ENCODE measurements at places on chromosomes 16 and 17.

GRCh38 chr16:68985855-68986254 is 119.6 kb upstream of the HAS3 start:
- no peak for DNase-seq
- no peaks in the 10 kb centered on the region for H3K4me1 ChIP-seq
- peaks cover 8% of the 10 kb centered on the region for H3K36me3 ChIP-seq
- no peaks in the 10 kb centered on the region for H3K27me3 ChIP-seq

- no peaks in the 10 kb centered on the region for H3K36me3 ChIP-seq
- no peaks in the 10 kb centered on the region for H3K4me1 ChIP-seq
- no peak overlapping the region for H3K27ac ChIP-seq
- no peak overlapping the region for H3K4me3 ChIP-seq
- H3K27me3 ChIP-seq: no peaks in the 10 kb centered on the region
These were observed 306.5 kb upstream of the ZFHX3 start for GRCh38 chr16:73354434-73354833.

DNA sequence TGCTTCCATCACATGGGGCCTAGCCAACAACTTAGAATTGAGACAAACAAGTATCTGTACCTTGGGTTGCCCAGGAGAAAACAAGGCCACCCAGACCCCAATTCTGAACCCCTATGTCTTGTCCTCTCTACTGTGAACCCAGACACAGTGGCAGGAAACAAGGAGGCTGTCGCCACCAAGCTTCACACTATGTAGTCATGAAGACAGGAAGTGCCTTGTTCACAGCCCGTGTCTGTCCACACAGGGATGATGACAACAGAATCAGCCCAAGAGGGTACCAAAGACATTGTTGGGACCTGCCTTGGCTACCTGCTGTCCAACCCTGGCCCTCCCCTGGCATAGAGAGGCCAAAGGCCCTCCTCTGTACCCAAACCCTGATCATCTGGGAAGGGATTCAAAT is 84.8 kb downstream of the CDYL2 start:
- H3K27me3 ChIP-seq: no peaks in the 10 kb centered on the region
- H3K4me3 ChIP-seq: no peak overlapping the region
- no peaks in the 10 kb centered on the region for H3K36me3 ChIP-seq
- peak; percentile 46 for DNase-seq

DNA sequence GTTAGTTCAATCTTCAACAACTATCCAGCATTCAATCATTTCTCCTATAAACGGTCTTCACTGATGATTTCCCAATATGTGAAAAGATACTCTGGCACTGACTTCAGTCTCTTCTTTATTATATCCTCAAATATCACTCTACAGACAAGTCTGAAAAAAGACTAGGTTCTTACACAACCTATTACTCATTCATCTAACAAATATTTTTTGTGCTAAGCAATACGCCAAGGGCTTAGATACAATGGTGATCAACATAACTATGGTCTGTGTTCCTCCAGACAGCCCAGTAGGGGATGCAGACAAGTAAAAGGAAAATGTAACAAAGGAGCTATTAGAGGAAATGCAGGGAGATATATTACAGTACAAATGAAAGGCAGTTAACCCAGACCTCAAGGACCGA is 63.9 kb downstream of the MYO1D start:
- no peak for DNase-seq
- no peak overlapping the region for H3K27ac ChIP-seq
- no peaks in the 10 kb centered on the region for H3K27me3 ChIP-seq
- H3K36me3 ChIP-seq: no peaks in the 10 kb centered on the region

DNA sequence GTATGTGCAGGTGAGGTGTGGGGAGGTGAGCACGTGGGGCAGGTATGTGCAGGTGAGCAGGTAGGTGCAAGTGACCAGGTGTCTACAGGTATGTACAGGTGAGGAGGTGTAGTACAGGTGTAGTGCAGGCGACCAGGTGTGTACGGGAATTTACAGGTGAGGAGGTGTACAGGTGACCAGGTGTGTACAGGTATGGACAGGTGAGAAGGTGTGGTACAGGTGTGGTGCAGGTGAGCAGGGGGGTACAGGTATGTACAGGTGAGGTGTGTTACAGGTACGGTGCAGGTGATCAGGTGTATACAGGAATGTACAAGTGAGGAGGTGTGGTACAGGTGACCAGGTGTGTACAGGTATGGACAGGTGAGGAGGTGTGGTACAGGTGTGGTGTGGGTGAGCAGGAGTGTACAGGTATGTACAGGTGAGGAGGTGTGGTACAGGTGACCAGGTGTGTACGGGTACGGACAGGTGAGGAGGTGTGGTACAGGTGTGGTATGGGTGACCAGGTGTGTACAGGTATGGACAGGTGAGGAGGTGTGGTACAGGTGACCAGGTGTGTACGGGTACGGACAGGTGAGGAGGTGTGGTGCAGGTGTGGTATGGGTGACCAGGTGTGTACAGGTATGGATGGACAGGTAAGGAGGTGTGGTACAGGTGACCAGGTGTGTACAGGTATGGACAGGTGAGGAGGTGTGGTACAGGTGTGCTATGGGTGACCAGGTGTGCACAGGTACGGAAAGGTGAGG is 12.8 kb upstream of the DBNDD1 start:
- no peak overlapping the region for H3K4me3 ChIP-seq
- H3K27me3 ChIP-seq: no peaks in the 10 kb centered on the region
- DNase-seq: no peak
- no peak overlapping the region for H3K27ac ChIP-seq
- H3K4me1 ChIP-seq: no peaks in the 10 kb centered on the region

GRCh38 chr16:82900559-82900958 is 273.8 kb downstream of the CDH13 start:
- no peak overlapping the region for H3K27ac ChIP-seq
- H3K4me3 ChIP-seq: no peak overlapping the region
- no peaks in the 10 kb centered on the region for H3K36me3 ChIP-seq
- H3K4me1 ChIP-seq: no peaks in the 10 kb centered on the region
- no peaks in the 10 kb centered on the region for H3K27me3 ChIP-seq
- no peak for DNase-seq

DNA sequence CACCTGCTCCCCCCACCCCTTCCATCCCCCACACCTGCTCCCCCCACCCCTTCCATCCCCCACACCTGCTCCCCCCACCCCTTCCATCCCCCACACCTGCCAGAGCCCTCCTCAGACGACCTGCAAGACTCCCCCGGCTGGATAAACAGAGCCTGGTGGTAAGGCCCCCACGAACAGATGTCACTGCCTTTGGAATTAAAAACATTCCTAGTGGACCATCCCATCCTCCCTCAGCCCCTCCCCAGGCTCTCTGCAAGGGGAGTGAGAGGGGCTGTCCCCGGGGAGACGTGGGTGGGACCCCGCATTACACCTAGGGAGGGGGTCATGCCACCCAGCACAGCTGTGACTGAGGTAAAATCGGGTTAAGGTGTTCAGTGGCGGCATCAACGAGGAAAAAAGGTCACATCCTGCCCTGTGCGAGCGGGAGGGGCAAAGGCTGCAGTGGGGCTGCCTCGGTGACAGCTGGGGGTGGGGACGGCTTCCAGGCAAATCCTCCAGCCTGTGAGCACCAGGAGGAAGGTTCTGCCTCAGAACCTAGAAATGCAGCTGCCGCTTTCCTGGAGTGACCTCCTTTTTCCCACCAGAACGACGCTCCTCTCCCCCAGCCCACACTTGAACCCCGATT is 38.7 kb downstream of the TIMM22 start:
- H3K27ac ChIP-seq: no peak overlapping the region
- no peak overlapping the region for H3K4me3 ChIP-seq
- H3K36me3 ChIP-seq: peaks cover 44% of the 10 kb centered on the region
- peaks cover 5% of the 10 kb centered on the region for H3K4me1 ChIP-seq
- H3K27me3 ChIP-seq: no peaks in the 10 kb centered on the region

GRCh38 chr16:1496464-1496863 is 3.3 kb downstream of the TELO2 start:
- H3K36me3 ChIP-seq: peaks cover 45% of the 10 kb centered on the region
- no peak overlapping the region for H3K4me3 ChIP-seq
- H3K4me1 ChIP-seq: peaks cover 27% of the 10 kb centered on the region
- H3K27me3 ChIP-seq: no peaks in the 10 kb centered on the region
- no peak for DNase-seq

- no peak overlapping the region for H3K4me3 ChIP-seq
- peaks cover 5% of the 10 kb centered on the region for H3K36me3 ChIP-seq
- H3K27ac ChIP-seq: no peak overlapping the region
- no peaks in the 10 kb centered on the region for H3K4me1 ChIP-seq
- no peaks in the 10 kb centered on the region for H3K27me3 ChIP-seq
These were observed 21.4 kb upstream of the RNPS1 start for GRCh38 chr16:2289282-2289681.

DNA sequence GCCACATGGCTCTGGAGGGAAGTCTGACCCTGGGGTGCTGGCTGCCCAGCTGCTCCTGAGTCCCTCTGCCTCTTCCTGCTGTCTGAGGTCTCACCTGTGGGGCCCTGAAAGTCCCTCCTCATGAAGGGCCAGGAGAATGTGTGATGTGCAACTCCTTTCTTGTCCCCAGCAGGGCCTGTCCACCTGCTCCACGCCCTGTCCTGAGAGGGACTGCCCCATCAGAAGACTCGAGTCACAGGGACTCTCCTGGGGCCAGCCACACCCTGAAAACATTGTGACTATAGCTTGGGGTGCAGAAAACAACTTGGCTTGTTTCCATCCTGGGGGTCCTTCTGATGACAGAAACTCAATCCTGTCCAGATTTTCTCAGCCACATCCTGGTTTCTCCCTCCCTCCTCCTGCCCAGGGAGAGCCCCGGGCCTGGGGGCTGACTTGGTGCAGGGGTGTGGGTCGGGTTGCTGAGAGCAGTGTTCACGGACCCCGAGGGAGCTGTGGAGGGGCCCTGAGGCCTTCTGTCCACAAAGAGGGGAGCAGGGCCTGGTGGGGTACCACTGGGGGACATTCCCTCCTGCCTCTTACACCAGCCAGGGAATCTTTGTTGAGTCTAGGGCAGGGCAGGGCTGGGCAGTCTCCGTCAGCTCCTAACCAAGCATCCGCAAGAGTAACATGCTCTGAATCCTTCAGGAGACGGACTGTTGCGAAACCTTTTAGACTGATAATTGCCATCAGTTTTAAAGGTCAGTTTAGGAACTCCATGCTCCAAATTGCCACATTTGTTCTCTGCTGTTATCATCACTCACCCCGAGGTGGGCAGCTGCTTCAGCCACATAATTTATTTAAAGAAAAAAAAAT is 45.9 kb downstream of the NT5M start:
- H3K4me1 ChIP-seq: no peaks in the 10 kb centered on the region
- peaks cover 2% of the 10 kb centered on the region for H3K27me3 ChIP-seq
- H3K27ac ChIP-seq: no peak overlapping the region
- no peak for DNase-seq
- no peaks in the 10 kb centered on the region for H3K36me3 ChIP-seq

DNA sequence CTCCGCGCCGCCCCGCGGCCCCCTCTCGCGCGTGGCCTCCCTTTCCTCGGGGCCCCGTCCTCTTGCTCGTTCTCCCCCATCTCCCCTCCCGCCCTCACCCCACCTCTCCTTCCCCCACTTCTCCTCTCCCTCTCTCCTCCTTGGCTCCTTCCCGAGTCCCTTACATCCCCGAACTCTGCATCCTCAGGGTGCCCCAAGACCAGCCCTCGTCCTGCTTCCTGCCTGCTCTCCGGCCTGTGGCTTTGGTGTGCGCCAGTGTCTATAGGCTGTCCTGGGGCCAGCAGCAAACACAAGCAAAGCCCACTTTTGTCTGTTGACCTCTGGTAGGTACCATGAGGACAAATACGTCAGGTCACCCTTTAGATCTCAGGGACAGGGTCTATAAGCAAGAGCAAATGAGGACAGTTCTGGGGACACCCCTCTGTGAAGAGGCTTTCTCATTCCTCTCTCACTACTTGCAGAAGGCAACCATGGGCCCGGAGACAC is 284 bp upstream of the COPZ2 start:
- H3K4me3 ChIP-seq: peak overlapping the region; percentile 25
- H3K4me1 ChIP-seq: peaks cover 15% of the 10 kb centered on the region
- no peak for DNase-seq
- peaks cover 17% of the 10 kb centered on the region for H3K27me3 ChIP-seq
- H3K27ac ChIP-seq: no peak overlapping the region

GRCh38 chr16:12313902-12314621 is 337.5 kb downstream of the SNX29 start:
- no peak for DNase-seq
- H3K36me3 ChIP-seq: no peaks in the 10 kb centered on the region
- H3K27ac ChIP-seq: no peak overlapping the region

DNA sequence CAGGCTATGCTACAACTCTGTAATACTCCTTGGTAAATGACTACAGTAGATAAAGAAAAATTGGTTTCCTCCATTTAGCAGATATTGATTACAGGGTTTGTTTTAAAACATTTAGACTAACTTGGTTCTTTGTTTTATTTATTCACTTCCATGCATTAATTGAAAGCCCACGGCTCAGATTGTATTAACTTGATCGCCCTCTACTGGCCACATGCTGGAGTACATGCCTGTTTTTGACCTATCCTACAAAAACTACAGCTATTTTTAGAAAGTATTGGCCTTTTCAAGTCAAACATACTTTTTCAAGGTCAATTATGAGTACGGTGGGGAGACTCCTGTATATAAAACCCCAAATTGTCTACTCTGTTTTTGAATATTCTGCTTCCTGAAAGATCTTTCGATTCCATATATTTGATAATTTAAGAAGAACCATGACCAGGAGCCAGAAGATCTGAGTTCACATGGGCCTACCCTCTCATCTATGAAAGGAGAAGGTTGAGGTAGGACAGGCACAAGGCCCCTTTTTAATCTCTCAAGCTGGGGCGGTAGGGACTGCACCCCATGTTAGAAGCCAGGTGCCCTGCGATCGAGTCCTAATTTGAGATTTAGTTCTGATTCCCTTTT is 51.8 kb downstream of the CA10 start:
- no peak for DNase-seq
- no peaks in the 10 kb centered on the region for H3K36me3 ChIP-seq
- no peak overlapping the region for H3K27ac ChIP-seq
- H3K4me1 ChIP-seq: no peaks in the 10 kb centered on the region
- H3K4me3 ChIP-seq: no peak overlapping the region

DNA sequence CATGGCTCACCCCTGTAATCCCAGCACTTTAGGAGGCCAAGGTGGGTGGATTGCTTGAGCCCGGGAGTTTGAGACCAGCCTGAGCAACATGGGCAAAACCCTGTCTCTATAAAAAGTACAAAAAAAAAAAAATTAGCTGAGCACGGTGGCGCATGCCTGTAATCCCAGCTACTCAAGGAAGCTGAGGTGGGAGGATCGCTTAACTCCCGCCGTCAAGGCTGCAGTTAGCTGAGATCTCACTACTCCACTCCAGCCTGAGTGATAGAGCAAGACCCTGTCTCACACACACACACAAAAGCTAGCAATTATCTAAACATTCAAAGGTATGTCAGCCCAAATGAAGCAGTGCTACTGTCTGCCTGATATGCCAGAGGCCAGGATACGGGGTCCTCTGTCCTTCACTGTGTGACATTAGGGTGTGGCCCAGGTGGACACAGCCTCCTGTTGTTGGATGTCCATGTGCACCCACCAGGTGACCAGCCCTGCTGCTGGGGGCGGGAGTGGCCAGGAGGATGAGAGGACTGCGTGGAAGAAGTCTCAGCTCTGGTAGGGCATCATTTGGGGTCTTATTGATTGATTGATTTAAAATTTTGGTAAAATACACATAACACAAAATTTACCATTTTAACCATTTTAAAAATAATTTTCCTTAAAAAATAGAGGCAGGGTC is 3.9 kb downstream of the NLRC3 start:
- H3K27ac ChIP-seq: no peak overlapping the region
- no peak overlapping the region for H3K4me3 ChIP-seq
- no peak for DNase-seq

GRCh38 chr16:73143576-73144422 is 95.9 kb upstream of the ZFHX3 start:
- no peaks in the 10 kb centered on the region for H3K27me3 ChIP-seq
- no peaks in the 10 kb centered on the region for H3K36me3 ChIP-seq
- H3K27ac ChIP-seq: no peak overlapping the region
- H3K4me1 ChIP-seq: no peaks in the 10 kb centered on the region
- DNase-seq: no peak
- H3K4me3 ChIP-seq: no peak overlapping the region

GRCh38 chr17:691423-691822 is 23.2 kb downstream of the VPS53 start:
- H3K36me3 ChIP-seq: peaks cover 64% of the 10 kb centered on the region
- no peak for DNase-seq
- H3K4me3 ChIP-seq: no peak overlapping the region
- H3K27me3 ChIP-seq: no peaks in the 10 kb centered on the region

All from CD4-positive, alpha-beta T cell (primary cell).